ENCODE measurements at places on chromosomes 2 and 18. TPM values are rescaled to one million over a fixed set of nuclear protein-coding genes. Genes with fewer than 3 reads are reported as not detected.

DUSP2 gene
- 728 TPM for total RNA-seq

DNA sequence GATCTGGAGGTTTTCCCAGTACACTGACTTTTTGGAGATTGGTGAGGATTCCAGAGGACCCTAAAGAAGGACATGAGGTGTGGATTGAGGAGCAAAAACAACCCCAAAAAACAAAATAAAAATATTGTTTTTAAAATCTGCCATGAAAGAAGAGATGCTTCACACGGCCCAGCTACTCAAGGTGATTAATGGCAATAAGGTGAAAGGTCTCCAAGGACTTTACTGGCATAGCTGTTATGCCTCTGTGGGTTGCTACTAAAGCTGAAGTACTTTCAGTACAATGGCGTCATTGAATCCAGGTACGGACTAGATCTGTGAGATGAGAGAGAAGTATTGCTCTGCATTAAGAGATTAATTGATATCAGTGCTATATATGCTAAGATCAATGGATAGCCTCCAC, 606.4 kb downstream of the TDRD15 start:
- H3K27me3 ChIP-seq, result no peaks in the 10 kb centered on the region
- H3K36me3 ChIP-seq, result no peaks in the 10 kb centered on the region
- no peaks in the 10 kb centered on the region for H3K4me1 ChIP-seq
- H3K4me3 ChIP-seq, result no peak overlapping the region
- H3K27ac ChIP-seq, result no peak overlapping the region

GRCh38 chr2:197219636-197220035, 90.9 kb downstream of the ANKRD44 start:
- H3K4me1 ChIP-seq, result peaks cover 51% of the 10 kb centered on the region
- DNase-seq, result no peak
- no peak overlapping the region for H3K27ac ChIP-seq
- H3K36me3 ChIP-seq, result peaks cover 16% of the 10 kb centered on the region
- no peak overlapping the region for H3K4me3 ChIP-seq
- H3K27me3 ChIP-seq, result no peaks in the 10 kb centered on the region

LRRTM4 gene
- total RNA-seq, result not detected

CD8B2 gene
- total RNA-seq, result 0.14 TPM

DNA sequence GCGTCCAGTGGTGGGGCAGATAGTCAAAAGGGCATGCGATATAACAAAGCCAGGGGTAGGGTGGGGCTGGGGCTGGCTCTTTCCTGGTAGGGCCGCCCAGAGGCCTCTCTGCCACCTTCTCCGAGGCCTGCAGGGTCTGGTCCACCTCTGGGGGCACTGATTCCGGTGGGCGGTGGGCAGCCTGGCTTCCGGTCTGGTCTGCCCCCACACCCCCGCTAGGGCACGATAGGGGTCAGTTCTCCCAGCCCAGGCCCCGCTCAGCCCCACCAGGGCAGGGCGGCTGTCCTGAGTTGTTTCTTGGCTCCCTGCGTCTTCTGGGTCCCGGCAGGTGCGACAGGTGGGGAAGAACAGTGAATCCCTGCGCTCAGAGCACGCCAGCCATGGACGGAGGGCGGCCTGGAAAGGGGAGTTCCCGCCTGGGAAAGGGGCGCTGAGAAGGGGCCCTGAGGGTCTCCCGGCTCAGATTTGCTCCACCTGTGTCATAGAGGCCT, 707 bp upstream of the ERFE start:
- no peak overlapping the region for H3K4me3 ChIP-seq

RNF125 gene
- 107 TPM for total RNA-seq

UPP2 gene
- total RNA-seq, result not detected

- DNase-seq, result no peak
- no peaks in the 10 kb centered on the region for H3K4me1 ChIP-seq
- no peaks in the 10 kb centered on the region for H3K27me3 ChIP-seq
- H3K27ac ChIP-seq, result no peak overlapping the region
- no peak overlapping the region for H3K4me3 ChIP-seq
These were observed 108.7 kb downstream of the DPP10 start for GRCh38 chr2:114550895-114551793.

DNA sequence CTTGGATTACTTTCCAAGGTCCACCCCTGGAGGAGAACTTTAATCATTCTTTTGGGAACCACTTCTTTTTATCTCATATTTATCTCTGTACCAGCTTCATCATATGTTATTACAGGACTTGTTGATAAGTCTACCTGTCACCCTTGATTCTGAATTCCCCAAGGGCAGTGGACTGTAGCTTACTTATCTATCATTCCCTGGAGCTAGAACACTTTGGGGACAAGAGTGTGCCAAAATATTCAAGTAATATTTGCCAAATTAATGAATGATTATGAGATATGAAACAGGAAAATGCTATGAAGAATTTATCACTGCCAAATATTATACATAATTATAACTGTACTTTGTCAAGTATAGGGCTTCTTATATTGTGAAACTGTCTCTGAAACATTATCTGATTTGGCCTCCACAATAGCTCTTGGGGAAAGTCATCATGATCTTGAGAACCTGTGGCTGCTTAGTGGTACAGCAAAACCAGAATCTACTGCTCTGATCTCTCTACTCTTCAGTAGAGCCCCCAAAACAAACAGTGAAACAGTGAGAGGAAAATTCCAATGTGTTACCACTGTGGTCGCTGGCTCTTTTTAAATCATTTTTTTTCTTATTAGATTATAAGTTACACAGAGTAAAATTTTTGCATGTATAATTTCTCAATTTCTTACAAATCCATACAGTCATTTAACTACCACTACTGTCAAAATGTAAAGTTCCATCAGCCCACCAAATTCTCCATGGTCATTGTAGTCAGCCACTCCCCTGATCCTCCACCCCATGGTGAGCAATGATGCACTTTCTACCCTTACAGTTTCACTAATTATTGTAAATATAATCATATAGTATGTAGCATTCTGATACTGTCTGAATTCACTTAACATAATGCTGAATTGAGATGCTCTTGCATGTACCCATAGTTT, 197.5 kb downstream of the PIEZO2 start:
- no peak for DNase-seq
- H3K4me1 ChIP-seq, result no peaks in the 10 kb centered on the region
- no peaks in the 10 kb centered on the region for H3K36me3 ChIP-seq
- no peak overlapping the region for H3K27ac ChIP-seq
- no peak overlapping the region for H3K4me3 ChIP-seq

- H3K4me1 ChIP-seq, result no peaks in the 10 kb centered on the region
- H3K27me3 ChIP-seq, result no peaks in the 10 kb centered on the region
- no peak overlapping the region for H3K27ac ChIP-seq
- peaks cover 59% of the 10 kb centered on the region for H3K36me3 ChIP-seq
- H3K4me3 ChIP-seq, result no peak overlapping the region
These were observed 59.8 kb downstream of the SLC25A12 start for GRCh38 chr2:171834286-171834685.

- no peaks in the 10 kb centered on the region for H3K4me1 ChIP-seq
- peaks cover 4% of the 10 kb centered on the region for H3K36me3 ChIP-seq
- no peak overlapping the region for H3K4me3 ChIP-seq
- H3K27me3 ChIP-seq, result no peaks in the 10 kb centered on the region
- DNase-seq, result no peak
- no peak overlapping the region for H3K27ac ChIP-seq
These were observed 218.1 kb downstream of the ARHGAP15 start for GRCh38 chr2:143347271-143347695.

GAREM1 gene
- total RNA-seq, result 0.34 TPM

DNA sequence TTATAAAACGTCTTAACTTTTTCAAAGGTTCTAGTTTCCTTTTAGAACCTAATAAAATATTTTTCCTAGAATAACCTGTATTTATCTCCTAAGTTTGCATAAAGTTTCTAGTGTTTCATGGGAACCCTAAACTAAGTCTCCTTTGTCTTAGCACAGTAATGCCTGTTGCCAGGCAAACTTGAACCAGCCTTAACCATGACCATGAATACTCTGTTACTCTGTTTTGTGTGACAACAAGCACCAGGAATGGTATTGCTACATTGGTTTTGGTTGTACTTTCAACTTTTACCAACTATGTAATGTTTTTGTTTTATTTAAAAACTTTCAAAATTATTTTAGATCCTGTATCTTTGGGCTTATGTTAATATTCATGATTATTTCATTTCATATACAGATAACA, 137.6 kb downstream of the CERS6 start:
- H3K27ac ChIP-seq, result no peak overlapping the region
- no peak overlapping the region for H3K4me3 ChIP-seq
- H3K4me1 ChIP-seq, result peaks cover 3% of the 10 kb centered on the region
- H3K27me3 ChIP-seq, result no peaks in the 10 kb centered on the region

Data from CD4-positive, alpha-beta T cell (primary cell).